ENCODE measurements at places on chromosomes 3 and 15. TPM values are rescaled to one million over a fixed set of nuclear protein-coding genes. Genes with fewer than 3 reads are reported as not detected.

The DPPA4 gene
- not detected for total RNA-seq

The CPN2 gene
- total RNA-seq: not detected

The GPR62 gene
- total RNA-seq: not detected

The HGD gene
- 14.3 TPM for total RNA-seq

DNA sequence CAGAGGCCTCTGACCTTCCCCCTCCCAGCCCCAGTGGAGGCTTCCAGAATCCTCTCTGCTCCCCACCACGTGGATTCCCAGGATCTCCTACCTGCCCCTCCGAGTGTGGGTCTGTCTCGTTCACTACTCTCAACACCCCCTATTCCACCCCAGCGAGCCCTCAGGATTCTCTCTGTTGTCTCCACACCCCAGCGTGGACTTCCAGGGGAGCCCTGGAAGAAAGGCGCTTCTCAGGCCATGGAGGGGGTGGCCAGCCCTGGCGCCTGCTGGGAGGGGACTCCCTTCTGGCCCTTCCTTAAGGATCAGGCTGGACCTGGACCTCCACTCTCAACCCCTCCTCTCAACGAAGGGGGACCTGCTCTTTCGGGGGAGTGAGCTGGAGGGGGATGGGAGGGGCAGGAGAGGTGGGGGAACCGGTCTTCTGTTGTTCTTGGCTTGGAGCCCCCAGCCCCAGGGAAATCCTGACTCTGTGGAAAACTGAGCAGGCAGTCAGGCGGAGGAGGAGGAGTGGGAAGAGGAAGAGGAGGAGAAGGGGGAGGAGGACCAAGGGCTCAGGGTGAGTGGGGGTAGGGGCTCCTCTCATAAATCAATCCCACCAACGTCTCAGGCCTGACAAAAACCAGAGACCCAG, 32.9 kb downstream of the EPHB3 start:
- no peak for DNase-seq

GRCh38 chr15:42367041-42367440, 7.7 kb downstream of the CAPN3 start:
- DNase-seq: no peak

DNA sequence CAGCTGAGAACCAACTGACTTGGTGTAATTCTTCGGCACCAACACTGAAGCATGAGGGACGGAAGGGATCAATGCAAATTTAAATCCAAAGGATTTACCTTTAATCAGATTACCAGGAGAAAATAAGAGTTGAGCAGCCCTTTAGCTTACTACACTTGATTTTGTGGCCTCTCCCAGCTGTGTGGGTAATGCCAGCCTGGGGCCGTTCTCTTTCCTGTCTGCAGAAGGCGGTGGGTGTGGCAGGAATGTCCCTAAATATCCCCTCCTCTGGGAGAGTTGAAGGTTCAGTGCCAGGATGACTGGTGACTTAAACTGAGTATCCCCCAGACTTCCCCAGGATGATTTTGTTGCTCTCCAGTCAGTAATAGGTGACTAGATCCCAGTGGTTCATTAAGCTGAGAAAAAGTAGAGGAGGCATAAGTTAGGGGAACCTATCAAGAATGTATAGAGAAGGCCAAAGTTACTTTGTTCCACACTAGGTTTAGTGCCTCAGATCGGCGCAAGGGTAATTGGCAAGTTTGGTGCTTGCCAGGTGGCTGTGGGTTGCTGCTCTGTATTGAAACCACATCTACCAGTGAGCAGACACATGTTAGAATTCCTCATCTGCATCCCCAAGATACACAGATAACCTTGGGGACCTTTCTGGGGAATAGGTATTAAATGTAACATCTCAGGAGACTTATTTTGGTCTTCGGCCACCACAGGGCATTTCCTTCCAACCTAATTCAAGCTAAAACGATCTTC, 23.1 kb downstream of the MAPKBP1 start:
- no peak for DNase-seq

- no peak for DNase-seq
Observed at GRCh38 chr15:79561982-79562381, 129.8 kb downstream of the MINAR1 start.

DNA sequence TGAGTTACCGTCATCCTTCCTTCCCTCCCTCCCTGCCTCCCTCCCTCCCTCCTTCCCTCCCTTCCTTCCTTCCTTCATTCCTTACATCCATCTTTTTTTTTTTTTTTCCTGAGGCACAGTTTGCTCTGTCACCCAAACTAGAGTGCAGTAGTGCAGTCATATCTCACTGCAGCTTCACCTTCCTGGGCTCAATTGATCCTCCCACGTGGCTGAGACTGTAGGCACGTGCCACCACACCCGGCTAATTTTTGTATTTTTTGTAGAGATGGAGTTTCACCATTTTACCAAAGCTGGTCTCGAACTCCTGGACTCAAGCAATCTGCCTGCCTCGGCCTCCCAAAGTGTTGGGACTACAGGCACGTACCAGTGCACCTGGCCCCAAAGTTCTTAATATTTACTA, 25.8 kb downstream of the USP3 start:
- no peak for DNase-seq

DNA sequence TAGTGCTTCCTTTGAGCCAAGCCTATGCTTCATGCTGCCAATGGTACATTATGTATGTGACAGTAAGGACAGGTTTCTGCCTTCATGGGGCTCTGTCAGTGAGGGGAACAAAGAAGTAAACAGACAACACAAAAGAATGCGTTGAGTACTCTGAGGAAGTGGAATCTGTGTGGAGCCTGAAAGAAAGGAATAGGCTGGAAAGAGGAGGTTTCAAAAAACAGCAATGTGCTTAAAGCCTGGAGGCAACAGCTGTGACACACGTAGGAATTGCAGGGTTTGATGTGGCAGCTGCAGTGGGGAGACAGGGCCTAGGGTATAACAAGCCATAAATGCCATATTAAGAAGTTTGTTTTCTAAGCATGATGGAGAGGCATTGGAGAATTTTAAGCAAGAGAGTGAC, 316.7 kb downstream of the CLSTN2 start:
- DNase-seq: no peak

GRCh38 chr3:193240850-193241706, at the start of gene PLAAT1:
TSS of gene PLAAT1 (plus strand) at chr3:193241222. CDS start at chr3:193255651, 14,429 bp downstream.
- DNase-seq: peak; percentile 71
